Endodermal cell (in vitro differentiated cells): ENCODE measurements at places on chromosomes 5 and 9. TPM values are rescaled to one million over a fixed set of nuclear protein-coding genes. Genes with fewer than 3 reads are reported as not detected.
A peak's percentile ranks its signal among the peaks of the same experiment; 100 is the strongest.

Gene IL5
- total RNA-seq: not detected in 2 replicates

Gene GKAP1
- 13.5 to 16.5 TPM (median 14.2 TPM) in 3 replicates for total RNA-seq

Gene HRCT1
- not detected in 3 replicates for total RNA-seq

Gene RASGRF2
- total RNA-seq: 0.46 to 0.82 TPM (median 0.64 TPM) in 3 replicates

Gene SERINC5
- 180 to 231 TPM (median 183 TPM) in 3 replicates for total RNA-seq

Gene TRAF1
- 6.5 to 8.9 TPM (median 8.2 TPM) in 3 replicates for total RNA-seq

Gene MYMK
- total RNA-seq: not detected in 3 replicates

Gene MLLT3
- 5.5 and 8.7 TPM in 2 replicates for total RNA-seq

Gene HMCN2
- 2.3 and 3.3 TPM in 2 replicates for total RNA-seq

DNA sequence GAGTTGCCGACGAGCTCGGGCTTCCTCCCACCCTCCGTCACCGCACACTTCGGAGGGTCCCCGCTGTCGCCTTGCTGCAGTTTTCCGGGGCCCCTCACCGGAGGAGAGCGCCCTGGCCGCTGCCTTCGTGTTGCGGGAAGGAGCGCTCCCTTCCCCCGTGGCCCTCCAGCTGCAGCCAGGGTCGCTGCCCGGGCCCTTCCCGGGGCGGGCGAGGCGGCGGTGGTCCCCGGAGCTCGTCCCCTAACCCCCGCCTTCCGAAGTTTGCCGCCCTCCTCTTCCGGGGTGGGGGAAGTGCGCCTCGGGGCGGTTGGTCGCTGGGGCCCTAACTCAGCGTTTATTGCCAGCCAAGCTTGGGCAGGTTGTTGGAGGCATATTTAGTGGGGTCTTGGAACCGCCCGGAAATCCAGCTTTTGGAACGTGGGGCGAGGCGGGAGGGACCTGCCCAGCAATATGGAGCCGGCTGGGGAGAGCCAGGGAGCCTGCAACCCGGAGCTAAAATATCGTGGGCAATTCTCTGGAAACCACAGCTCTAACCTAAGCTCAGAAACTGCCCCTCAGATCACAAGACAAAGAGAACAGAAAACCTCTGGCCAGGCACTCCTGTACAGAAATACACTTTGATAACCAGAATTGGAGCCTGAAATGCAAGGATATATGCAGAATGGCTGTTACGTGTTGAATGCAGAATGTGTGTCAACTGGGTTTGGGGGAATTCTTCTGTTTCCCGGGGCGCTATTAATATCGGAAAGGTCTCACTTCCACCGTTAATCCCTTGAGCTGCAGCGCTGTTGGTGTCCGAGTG, 890 bp downstream of the PIK3R1 start:
- peak overlapping the region; percentile 76 for H3K27ac ChIP-seq
- peak overlapping the region; percentile 98 for H3K4me3 ChIP-seq
- H3K4me1 ChIP-seq: peaks cover 8% of the 10 kb centered on the region

DNA sequence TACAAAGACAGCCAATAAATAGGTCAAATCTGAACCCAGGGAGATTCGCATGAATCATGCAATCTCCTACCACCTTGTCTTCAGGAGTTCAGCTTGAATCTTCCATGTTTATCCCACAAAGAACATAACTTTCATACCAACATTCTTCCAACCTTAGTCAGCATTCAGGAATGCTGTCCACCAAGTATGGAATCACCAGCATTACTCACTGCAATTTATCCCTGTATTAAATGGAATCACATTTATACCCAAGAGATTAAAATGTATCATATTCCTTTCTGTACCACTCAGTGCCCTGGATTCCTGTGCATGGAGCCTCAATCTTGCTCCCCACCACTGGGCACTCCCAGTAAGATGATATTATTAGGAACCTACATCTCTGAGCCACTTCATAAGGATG, 162.6 kb downstream of the GLIS3 start:
- no peaks in the 10 kb centered on the region for H3K36me3 ChIP-seq
- H3K4me1 ChIP-seq: peaks cover 21% of the 10 kb centered on the region
- H3K4me3 ChIP-seq: no peak overlapping the region

DNA sequence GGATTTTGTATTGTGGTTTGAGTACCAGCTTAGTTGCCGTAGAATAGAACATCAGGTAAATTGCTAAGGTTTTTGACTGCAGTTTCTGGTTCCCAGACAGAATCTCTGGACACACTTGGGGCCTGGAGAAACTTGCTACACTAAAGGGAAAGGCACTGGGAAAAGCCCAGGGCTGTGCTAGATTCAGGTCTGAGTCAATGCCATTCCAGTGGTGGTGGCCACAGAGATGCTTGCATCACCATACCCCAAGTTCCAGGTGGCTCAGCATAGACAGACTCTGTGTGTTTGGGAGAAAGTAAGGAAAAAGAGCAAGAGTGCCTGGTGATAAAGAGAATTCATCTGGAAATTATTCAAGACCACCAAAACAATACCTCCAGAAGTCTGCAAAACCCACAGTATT, 120.6 kb downstream of the HMHB1 start:
- no peak for DNase-seq
- no peaks in the 10 kb centered on the region for H3K27me3 ChIP-seq
- H3K27ac ChIP-seq: no peak overlapping the region
- no peak overlapping the region for H3K4me3 ChIP-seq
- H3K4me1 ChIP-seq: no peaks in the 10 kb centered on the region

DNA sequence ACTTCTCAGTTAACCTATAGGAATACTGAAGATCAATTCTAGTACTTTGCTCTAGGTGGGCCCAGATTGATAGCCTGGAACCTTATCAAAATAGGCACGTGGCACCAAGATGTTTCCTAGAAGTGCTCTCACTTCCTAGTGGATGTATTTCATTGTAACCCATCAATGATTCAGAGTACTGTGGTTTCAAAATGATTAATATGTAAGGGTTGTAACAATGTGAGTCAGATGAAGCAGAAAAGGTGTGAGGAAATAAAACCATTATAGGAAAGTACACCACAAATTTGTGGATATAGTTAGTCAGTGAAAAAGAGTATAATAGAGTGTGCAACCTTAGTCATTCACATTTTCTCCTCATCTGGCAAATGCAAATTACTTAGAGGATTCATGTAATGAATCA, 177.3 kb upstream of the FST start:
- no peaks in the 10 kb centered on the region for H3K36me3 ChIP-seq
- no peak overlapping the region for H3K4me3 ChIP-seq
- H3K4me1 ChIP-seq: no peaks in the 10 kb centered on the region
- no peaks in the 10 kb centered on the region for H3K27me3 ChIP-seq
- no peak overlapping the region for H3K27ac ChIP-seq

- H3K27me3 ChIP-seq: no peaks in the 10 kb centered on the region
- no peak for DNase-seq
- no peak overlapping the region for H3K27ac ChIP-seq
- no peaks in the 10 kb centered on the region for H3K4me1 ChIP-seq
- no peaks in the 10 kb centered on the region for H3K36me3 ChIP-seq
Observed at GRCh38 chr9:27125030-27125429, 16.0 kb downstream of the TEK start.

DNA sequence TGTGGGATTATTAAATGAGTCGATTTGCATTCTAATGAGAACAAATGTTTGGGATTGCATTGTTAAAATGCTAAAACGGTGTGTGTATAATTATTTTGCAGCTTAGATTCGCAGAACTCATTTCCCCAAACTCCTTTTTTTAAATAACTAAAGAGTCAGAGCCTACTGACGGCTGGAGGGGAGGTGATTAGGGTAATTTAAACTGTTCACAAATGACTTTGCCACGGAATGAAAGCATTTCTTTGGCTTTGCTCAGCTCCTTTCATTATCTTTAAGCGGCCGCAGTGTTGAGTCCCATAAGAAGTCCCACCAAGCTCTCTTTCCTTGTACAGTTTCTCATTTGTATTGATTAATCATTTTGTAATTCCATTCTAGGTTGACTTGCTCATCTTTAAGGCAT, 1632.8 kb downstream of the MAT2B start:
- DNase-seq: no peak
- no peaks in the 10 kb centered on the region for H3K27me3 ChIP-seq
- no peaks in the 10 kb centered on the region for H3K36me3 ChIP-seq
- H3K4me1 ChIP-seq: peaks cover 12% of the 10 kb centered on the region
- H3K4me3 ChIP-seq: peak overlapping the region; percentile 59

DNA sequence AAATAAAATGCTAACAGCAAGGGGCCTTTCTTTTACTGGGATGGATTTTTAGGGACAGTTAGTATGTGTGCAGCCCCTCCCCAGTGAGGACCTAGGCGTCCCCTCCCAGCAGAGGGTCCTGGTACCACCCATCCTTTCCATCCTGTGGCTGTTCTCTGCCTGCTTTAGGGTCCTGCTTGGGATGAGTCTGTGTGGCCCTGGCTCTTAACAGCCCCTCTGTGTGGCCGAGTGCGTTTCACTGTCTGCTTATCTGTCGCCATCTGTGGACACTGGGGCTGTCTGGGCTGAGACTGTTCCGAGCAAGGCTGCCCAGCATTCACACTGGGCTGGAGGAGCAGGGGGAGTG, 17.0 kb downstream of the WNK2 start:
- H3K36me3 ChIP-seq: no peaks in the 10 kb centered on the region
- no peak overlapping the region for H3K4me3 ChIP-seq
- peak overlapping the region; percentile 79 for H3K27ac ChIP-seq
- peaks cover 12% of the 10 kb centered on the region for H3K4me1 ChIP-seq
- H3K27me3 ChIP-seq: no peaks in the 10 kb centered on the region

DNA sequence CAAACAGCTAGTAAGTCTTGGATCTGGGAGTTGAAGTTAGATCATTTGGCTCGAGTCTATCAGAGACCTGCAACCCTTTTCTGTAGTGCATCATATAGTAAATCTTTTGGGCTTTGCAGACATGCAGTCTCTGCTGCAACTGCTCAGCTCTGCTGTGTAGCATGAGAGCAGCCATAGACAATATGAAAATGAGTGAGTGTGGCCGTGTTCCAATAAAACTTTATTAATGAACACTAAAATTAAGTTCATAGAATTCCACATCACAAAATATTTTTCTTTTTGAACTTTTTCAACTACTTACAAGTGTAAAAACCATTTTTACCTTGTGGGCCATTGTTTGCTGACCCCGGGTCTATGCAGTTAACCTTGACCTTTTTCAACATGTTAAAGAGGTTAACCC, 35.2 kb downstream of the ROPN1L start:
- no peaks in the 10 kb centered on the region for H3K36me3 ChIP-seq
- H3K27me3 ChIP-seq: no peaks in the 10 kb centered on the region
- H3K4me3 ChIP-seq: no peak overlapping the region
- no peak for DNase-seq

- peaks cover 19% of the 10 kb centered on the region for H3K36me3 ChIP-seq
- H3K4me3 ChIP-seq: no peak overlapping the region
- no peaks in the 10 kb centered on the region for H3K4me1 ChIP-seq
- no peak for DNase-seq
- H3K27me3 ChIP-seq: no peaks in the 10 kb centered on the region
- H3K27ac ChIP-seq: no peak overlapping the region
Observed at GRCh38 chr9:122955961-122956360, 15.1 kb downstream of the RABGAP1 start.

DNA sequence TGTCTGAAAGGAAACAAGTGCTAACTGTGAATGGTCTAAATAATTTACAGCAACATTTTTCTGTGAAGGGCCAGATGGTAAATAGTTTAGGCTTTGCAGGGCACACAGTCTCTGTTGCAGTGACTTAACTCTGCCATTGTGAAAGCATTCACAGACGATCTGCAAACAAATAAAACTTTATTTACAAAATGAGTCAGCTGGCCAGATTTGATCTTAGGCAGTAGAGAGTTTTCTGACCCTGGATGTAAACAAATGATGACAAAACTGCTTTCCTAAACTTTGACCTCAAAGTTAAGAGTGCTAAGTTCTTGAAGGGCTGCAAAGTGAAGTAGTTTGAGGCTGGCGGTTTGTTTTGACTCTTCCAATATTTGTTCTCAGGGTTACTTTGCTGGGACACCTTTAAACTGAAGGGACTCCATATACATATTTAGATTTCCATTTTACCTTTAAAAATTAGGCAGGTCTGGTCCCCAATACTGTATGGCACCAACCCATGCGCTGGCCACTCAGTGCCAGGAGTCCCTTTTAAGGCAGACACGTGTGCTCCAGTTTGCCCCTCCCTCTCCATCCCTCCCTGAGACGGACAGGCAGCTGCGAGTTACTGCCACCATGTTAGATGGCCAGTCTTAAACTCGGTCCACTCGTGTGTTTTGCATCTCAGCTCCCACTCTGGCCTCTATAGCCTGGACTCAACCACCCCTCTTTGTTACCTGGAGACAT, 4.0 kb upstream of the ADAMTS16 start:
- DNase-seq: peak; percentile 40
- H3K27ac ChIP-seq: no peak overlapping the region
- H3K27me3 ChIP-seq: peaks cover 15% of the 10 kb centered on the region
- H3K4me3 ChIP-seq: no peak overlapping the region
- H3K4me1 ChIP-seq: peaks cover 4% of the 10 kb centered on the region

DNA sequence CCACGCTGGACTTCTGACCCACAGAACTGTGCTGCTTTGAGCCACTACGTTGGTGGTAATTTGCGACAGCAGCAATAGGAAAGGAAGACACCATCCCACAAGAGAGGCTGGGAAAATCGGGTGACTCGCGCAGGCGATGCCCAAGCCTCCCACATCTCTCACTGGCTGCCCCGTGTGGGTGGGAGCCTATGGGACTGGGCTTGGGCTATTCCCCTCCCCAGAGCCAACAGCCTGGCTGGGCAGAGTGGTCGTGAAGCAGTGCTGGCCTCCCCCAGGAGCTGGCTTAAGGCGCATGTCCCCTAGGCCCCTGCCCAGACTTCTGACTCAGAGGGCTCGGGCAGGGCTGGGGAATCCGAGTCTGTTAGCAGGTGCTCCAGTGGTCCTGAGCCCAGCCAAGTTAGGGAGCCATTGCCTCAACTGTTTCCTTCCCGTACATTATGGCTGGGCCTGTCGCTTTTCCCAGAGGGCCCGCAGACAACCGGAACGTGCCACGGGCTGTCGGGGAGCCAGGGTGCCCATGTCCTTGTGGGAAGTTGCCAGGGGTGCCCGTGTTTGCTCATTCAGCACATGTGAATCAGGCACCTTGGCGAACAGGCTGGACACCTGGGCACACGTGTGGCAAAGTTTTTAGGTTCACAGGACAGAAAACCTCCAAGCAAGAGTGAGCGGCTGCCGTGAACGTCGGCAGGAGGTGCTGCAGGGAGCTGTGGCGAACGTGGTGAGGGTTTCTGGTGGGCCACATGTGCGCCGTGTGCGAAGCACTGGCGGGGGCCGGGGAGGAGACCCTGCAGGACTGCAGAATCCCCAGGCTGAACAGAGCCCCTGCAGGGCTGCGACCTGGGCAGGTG, 7.0 kb upstream of the RASGEF1C start:
- no peaks in the 10 kb centered on the region for H3K4me1 ChIP-seq
- no peaks in the 10 kb centered on the region for H3K27me3 ChIP-seq
- no peak overlapping the region for H3K4me3 ChIP-seq
- H3K27ac ChIP-seq: no peak overlapping the region
- no peaks in the 10 kb centered on the region for H3K36me3 ChIP-seq

- no peaks in the 10 kb centered on the region for H3K36me3 ChIP-seq
- no peak overlapping the region for H3K27ac ChIP-seq
- H3K4me3 ChIP-seq: no peak overlapping the region
- DNase-seq: no peak
- H3K4me1 ChIP-seq: peaks cover 10% of the 10 kb centered on the region
Observed at GRCh38 chr5:14668181-14668591, 3.7 kb downstream of the OTULIN start.

DNA sequence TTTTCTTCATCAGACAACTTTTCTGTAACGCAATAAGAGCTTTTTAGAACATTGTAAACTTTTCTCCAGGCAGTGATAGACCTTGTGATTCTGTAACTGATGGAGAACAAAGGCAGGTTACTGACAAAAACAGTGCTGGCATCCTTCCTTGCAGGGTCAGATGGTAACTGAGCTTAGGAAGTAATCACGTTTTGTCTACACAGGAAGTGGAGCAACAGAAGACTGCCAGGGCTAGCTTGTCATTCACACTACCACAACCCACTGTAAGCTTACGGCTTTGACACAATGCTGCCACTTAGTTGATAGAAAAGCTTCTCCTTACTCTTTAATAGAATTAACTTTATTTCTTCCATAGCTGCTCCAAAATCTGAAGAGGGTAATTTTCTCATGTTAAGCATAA, 46.8 kb downstream of the FBN2 start:
- H3K27me3 ChIP-seq: no peaks in the 10 kb centered on the region
- H3K4me1 ChIP-seq: no peaks in the 10 kb centered on the region
- DNase-seq: no peak
